Stimulated activated CD8-positive, alpha-beta memory T cell treated with anti-CD3 and anti-CD28 coated beads, Interleukin-7, amount 100 ng/mL, for 1 hour (primary cell): ENCODE measurements at places on chromosomes 1 and 21.

- DNase-seq, result no peak
Observed at GRCh38 chr21:34834852-34835501, 166.2 kb downstream of the CLIC6 start.

DNA sequence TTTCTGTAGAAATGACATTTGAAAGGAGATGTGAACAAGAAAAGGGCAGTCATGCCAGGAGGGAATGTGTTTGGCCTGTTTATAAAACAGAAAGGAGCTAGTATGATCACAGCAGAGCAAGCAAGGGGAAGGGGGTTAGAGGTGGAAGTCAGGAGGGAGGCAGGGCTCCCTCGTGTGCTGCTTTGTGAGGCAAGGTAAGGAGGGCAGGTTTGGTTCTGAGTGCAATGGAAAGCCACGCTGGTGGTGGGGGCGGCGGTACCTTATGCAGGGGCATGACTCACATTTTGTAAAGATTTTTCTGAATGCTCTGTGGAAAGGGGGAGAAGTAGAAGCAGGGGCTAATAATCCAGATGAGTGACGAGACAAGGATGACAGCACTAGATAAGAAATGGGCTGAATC, 197.5 kb upstream of the C8B start:
- DNase-seq, result no peak

- DNase-seq, result no peak
Observed at GRCh38 chr21:34907461-34908418, 141.4 kb downstream of the RUNX1 start.

DNA sequence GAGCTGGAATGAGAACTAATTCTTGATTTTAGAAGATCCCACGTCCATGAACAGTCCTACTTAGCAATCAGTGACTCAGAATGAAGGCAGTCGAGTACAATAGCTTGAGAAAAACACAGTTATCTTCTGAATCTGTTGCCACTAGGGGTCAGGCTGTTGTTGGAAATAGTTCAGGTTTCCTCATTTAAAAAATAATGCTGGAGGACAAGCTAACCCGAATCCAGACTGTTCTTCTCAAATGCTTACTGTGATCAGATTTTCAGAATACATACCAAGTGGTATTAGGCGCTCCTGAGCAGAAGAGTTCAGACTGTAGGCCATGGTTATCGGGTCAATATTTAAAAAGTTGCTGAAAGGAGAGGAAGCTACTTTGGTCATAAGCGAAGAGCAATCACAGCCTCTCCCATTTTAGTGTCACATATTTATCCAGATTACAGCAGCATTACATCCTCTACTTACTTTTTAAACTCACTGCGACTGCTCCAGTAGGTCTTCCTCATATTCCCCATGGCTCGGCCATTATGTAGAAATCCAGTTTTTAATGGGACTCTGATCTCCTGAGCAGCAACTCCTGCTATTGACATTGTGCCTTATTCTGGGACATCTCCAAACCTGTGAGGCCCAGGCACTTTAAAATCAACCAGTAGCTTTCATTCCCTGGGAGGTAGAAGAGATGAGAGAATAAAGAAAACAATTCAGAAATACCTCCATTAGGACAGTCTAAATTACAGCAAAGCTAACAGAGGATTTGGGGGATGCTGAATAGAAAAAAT, 10.9 kb downstream of the ERRFI1 start:
- no peak for DNase-seq

GRCh38 chr1:110130113-110130591, 17.9 kb downstream of the UBL4B start:
- DNase-seq, result no peak

DNA sequence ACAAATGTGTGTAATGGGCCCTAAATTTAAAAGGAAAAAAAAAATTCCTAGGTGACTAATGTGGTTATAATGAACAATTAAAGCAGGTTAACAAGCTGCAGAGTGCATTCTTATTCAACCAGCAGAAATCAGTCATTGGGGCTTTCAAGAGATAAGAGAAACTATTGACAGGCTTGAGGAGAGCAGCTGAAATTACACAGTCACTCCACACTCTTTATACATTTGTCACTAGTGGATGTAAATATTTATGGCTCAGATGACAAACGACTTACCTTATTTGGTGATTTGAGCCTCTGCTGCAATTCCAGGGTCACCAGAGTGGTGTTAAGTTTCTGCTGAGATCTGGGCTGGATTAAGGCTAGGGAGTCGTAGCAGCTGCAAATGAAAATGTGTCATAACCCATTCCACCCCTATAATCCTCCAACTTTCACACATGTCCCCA, 896.3 kb downstream of the TTLL7 start:
- no peak for DNase-seq

DNA sequence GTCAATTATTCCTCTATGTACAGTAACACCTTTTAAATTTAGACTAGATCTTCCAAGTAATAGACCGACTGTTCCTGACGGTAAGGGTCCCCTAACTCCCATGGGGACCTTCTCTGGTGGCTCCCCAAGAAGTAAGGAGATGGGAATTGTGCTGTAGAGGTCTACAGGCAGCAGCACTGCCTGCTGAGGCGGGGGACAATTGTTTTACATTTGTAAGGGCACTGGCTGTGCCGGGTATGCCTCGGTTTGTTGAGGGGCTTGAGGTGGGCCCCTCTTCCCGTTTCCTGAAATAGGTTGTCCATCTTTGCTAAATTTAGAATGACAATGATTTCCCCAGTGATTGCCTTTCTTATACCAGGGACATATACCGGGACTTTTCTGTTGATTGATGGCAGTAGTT, 13.1 kb upstream of the L1TD1 start:
- DNase-seq, result no peak

- DNase-seq, result no peak
Observed at GRCh38 chr21:36738489-36739126, 39.7 kb downstream of the SIM2 start.

- no peak for DNase-seq
Observed at GRCh38 chr1:85559890-85560289, 20.7 kb upstream of the CCN1 start.

DNA sequence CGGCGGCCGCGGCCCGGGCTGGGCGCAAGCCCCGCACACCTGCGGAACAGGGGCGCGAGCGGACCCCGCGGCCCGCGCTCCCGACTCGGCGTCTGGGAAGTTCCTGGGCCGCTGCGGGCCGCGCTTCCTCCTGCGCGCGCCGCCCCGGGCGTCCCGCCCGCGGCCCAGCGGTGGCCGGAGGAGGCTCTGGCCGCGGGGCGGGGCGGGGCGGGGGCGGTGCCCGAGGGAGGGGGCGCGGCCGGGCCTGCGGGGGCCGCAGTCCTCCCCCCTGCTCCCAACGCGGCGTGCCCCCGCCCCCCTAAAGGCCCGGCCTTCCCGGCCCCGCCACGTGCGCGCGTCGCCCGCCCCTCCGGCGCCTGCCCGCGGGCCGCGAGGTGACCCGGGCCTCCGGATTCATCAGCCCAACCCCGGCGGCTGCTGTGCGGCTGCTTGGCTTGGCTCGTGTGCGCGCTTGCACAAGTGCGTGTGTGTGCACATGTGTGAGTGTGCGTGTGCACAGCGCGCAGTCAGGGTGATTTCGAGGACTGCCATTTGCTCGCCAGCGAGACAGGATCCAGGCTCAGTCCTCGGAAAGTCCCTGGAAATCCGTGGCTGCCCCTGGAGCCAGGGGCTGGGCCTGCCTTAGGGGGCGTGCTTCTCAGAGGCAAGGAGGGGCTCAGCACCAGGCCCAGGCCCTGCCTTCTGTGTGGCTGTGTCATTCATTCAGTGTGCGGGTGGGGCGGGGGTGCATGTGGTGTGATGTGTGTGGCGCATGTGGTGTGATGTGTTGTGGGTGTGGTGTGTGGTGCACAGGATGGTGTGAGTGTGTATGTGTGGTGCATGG, at the start of gene C2CD2:
C2CD2 (minus strand) TSS at position 188 of the 823 bp plus-strand sequence. CDS start 370 bp downstream, outside the sequence.
- no peak for DNase-seq

- DNase-seq, result no peak
Observed at GRCh38 chr21:46562472-46562871, 42.4 kb downstream of the S100B start.

DNA sequence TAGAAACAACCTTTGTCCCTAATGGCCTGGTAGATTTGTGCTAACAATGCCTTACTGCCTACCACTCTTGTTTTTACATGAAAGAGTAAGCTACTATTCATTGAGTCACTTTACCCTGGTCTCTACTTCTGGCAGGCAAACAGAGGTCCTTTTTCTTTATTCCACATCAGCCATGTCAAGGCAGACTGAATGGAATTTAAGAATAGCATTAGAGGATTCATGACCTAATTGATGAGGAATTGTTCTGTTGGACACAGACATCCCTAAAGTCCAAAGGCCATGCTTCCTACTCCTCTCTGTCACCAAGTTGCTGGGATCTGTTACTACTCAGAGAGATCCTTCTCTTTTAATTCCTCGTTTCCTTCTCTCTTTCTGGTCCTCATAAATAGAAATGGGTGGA, 229.1 kb upstream of the ZP4 start:
- DNase-seq, result no peak

- no peak for DNase-seq
Observed at GRCh38 chr1:31620631-31621497, 3.4 kb downstream of the HCRTR1 start.

DNA sequence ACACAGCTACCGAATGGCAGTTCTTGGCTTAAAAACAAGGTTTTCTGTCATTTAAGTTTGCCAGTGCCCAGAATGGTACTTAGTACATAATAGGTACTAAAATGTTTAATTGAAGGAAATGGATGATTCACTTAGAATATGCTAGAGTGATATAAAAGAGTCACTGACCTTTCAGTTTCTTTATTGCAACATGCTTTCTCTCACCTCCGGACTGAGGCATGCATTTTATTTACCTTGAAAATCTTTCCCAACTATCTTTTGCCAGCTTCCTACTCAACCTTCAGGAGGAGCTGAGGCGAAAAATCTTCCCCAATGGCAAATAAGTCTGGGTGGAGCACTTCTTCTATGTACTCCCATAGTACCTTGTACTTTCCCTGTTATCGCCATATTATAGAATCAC, 244.9 kb downstream of the ZNF648 start:
- no peak for DNase-seq

GRCh38 chr1:158014731-158015320, 21.4 kb downstream of the KIRREL1 start:
- DNase-seq, result no peak

- no peak for DNase-seq
Observed at GRCh38 chr1:42164551-42165420, at the start of gene GUCA2A. GUCA2A (minus strand) TSS chr1:42164745; CDS start chr1:42164712, 33 bp downstream.

- no peak for DNase-seq
Observed at GRCh38 chr1:50930965-50931737, 28.9 kb downstream of the FAF1 start.

DNA sequence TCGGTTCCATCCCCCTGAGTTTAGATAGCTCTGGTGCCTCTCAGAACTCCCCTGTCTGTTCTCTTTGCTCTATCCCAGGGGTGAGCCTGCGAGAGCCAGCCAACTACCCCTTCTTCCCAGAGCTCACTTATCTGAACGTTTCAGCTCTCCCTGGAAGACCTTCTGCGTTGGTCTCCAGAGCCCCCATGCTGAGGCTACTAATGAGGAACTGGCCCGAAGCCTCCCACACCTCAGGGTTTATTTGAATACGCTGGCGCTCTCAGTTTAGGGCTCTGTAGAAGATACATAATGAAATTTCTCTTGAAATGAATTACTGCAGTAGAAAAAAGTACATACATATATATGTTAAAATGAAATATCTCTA, 43.5 kb downstream of the TCEANC2 start:
- no peak for DNase-seq

DNA sequence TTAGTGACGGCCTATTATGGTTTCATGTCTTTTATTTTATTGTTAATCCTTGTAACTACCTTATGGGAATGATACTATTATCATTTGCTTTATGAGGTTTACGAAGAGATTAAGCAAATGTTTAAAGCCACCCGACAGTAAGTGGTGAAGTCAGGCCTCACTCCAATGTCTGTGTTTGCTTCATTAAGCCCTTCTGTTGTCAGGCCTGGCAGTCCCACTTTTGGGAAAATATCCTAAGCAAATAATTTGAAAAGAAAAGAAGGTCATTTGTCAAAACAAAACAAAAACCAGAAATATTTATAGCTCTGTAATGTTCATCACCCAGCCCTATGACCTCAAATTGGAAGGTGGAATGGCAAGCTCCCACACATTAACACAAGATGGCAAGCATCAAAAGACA, 40.7 kb upstream of the USP24 start:
- DNase-seq, result no peak

DNA sequence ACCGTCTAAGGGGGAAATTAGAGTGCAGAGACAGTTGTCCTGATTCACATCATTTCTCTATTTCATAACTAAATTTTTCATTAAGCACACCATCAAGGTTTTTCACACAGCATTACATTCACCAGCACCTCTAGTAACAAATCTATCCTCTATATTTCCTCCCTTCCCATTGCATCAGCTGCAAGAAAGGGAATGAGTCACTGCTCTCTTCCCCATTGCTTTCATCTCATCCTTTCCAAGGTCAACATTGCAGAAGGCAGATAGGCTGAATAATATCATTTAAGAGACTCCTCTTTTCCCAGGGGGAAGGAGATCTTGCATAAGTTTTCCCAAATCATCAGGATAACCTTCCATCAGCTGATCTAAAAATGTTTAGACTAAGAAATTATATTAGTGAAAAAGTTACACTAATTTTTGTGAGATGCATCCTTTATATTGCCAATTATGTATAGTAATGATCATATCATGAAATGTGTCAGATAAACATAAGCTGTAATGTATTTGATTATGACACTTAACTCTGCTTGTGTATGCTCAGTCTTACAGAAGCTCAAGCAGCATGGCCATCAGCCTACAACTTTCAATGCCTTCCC, 4.3 kb downstream of the INTS7 start:
- no peak for DNase-seq

GRCh38 chr1:31627301-31627929, 9.9 kb downstream of the HCRTR1 start:
- no peak for DNase-seq

DNA sequence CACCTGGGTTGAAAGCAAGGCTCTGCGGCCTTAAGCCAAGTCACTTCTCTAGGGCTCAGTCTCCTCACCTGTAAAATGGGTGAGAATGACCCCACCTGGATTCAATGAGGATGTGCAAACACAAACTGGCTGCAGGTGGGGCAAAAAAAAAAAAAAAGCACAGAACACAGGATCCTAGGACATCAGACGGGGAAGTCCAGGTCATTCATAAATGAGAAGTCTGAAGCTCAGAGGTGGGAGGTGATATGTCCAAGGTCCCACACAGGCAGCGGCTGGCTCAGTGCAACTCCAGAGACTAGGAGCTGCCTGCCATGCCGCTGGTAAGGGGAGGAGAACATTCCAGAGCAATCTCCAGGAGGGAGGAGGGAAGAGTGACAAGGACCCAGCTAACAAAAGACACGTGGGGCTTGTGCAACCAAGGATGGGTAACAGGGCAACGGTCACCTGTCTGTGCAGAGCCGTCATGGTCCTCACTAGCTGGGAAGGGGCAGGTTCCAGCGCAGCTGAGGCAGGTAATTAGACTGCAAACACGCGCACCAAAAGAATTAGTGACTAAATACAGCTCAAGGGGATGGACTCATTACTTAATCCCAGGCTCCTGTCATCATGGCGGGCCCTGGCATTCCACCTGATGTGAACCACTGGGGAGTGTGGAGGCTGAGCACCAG, 19.5 kb downstream of the IFFO2 start:
- DNase-seq, result no peak

- DNase-seq, result no peak
Observed at GRCh38 chr1:44571712-44572571, 102.3 kb downstream of the TMEM53 start.

- no peak for DNase-seq
Observed at GRCh38 chr1:181178241-181178879, 89.9 kb downstream of the IER5 start.

GRCh38 chr1:63674238-63674864, 81.1 kb downstream of the PGM1 start:
- DNase-seq, result no peak

- no peak for DNase-seq
Observed at GRCh38 chr1:2574350-2574749, 12.2 kb upstream of the PRXL2B start.
